ENCODE measurements at places on chromosomes 11 and 22.

- peak; percentile 92 for DNase-seq
These were observed 7.3 kb downstream of the NEAT1 start for GRCh38 chr11:65429724-65430405.

DNA sequence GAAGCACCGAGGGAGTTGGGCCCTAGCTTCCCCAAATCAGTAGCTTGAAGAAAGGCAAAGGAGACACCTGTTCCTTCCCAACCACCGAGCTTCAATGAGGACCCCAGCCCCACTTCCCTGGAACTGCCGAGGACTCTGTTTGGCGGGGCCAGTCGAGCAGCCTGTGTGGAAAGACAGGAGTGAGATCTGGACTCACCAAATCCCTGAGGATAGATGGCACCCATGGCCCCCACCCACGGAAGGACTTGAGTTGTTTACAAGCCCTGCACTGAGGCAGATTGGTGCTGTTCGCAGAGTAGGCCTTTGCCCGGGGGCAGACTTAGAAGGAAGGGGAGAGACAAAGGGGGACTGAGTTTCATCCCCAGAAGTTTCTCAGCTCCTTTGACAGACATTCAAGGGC lies 64.6 kb downstream of the FEZ1 start:
- no peak for DNase-seq

- DNase-seq, result no peak
These were observed 38.4 kb downstream of the RPL27A start for GRCh38 chr11:8720868-8721608.

DNA sequence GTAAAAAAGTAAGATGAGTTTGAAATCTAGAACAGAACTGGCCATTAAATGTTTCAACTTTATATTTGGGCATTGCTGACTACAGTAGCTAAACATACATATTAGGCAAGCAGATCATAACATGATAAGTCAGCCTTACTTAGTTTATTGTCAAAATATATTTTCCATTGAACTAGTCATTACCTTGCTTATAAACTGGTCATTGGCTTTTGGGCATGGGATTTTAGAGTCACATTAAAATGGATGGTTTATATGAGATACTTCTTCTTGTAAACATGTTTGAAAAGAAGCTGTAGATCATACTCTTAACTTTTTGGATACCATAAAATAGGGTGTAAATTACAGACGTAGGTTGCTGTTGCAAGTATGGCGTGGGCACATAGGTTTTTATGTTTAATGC lies 2.7 kb downstream of the HIPK3 start:
- DNase-seq, result no peak

- DNase-seq, result no peak
These were observed 265.4 kb downstream of the CADM1 start for GRCh38 chr11:115238791-115239190.

GRCh38 chr22:45897736-45898135 lies 79.2 kb downstream of the WNT7B start:
- no peak for DNase-seq

All from fibroblast of pulmonary artery (primary cell).